ENCODE measurements at places on chromosomes 5 and 9. TPM values are rescaled to one million over a fixed set of nuclear protein-coding genes. Genes with fewer than 3 reads are reported as not detected.

Gene MARCHF11
- polyA plus RNA-seq, result 12.7 TPM

Gene CERT1
- 45.5 TPM for polyA plus RNA-seq

Gene C9
- 0.08 TPM for polyA plus RNA-seq

Gene PNPLA7
- 6.6 TPM for polyA plus RNA-seq

Gene F12
- polyA plus RNA-seq, result 15.1 TPM

Gene C5orf46
- not detected for polyA plus RNA-seq

Gene SLC1A1
- polyA plus RNA-seq, result 67.7 TPM

Gene GALNT12
- polyA plus RNA-seq, result 2.6 TPM

Gene TRIP13
- 10.4 TPM for polyA plus RNA-seq
